ENCODE measurements at places on chromosomes 2 and 18.

- DNase-seq, result no peak
Observed at GRCh38 chr2:199228887-199229819, 228.6 kb downstream of the SATB2 start.

- DNase-seq, result no peak
Observed at GRCh38 chr2:176002688-176003210, 682 bp upstream of the LNPK start.

- no peak for DNase-seq
Observed at GRCh38 chr2:12726271-12726670, 9.5 kb downstream of the TRIB2 start.

- no peak for DNase-seq
Observed at GRCh38 chr18:3710712-3711301, 260.8 kb downstream of the TGIF1 start.

GRCh38 chr2:141063406-141063805 lies 1067.4 kb downstream of the LRP1B start:
- DNase-seq, result no peak

- no peak for DNase-seq
Observed at GRCh38 chr2:39529836-39530235, 92.8 kb upstream of the MAP4K3 start.

DNA sequence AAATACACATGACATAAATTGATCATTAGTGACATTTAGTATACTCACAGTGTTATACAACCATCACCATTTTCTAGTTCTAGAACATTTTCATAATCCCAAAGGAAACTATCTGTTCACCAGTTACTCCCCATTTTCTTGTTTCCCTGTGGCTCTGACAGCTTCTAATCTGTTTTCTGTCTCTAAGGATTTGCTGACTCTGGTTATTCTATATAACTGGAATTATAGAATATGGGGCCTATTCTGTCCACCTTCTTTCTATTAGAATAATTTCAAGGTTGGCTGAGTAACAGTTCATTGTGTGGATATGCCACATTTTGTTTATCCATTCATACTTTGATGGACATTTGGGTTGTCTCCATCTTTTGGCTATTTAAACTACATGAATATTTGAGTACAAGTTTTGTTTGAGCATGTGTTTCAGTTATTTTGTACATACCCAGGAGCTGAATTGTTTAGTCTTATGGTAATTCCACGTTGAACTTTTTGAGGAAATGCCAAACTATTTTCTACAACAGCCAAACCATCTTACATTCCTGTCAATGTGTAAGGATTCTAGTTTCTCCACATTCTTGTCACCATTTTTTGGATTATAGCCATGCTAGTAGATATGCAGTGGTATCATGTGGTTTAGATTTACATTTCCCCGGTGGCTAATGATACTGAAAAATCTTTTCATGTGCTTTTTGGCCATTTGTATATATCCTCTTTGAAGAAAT lies 20.5 kb downstream of the KIAA1328 start:
- no peak for DNase-seq

- no peak for DNase-seq
Observed at GRCh38 chr2:28593160-28593755, 97.4 kb downstream of the PLB1 start.

GRCh38 chr2:241834527-241835210 lies 24.0 kb downstream of the PDCD1 start:
- DNase-seq, result no peak

GRCh38 chr2:141923657-141924056 lies 207.2 kb downstream of the LRP1B start:
- no peak for DNase-seq

DNA sequence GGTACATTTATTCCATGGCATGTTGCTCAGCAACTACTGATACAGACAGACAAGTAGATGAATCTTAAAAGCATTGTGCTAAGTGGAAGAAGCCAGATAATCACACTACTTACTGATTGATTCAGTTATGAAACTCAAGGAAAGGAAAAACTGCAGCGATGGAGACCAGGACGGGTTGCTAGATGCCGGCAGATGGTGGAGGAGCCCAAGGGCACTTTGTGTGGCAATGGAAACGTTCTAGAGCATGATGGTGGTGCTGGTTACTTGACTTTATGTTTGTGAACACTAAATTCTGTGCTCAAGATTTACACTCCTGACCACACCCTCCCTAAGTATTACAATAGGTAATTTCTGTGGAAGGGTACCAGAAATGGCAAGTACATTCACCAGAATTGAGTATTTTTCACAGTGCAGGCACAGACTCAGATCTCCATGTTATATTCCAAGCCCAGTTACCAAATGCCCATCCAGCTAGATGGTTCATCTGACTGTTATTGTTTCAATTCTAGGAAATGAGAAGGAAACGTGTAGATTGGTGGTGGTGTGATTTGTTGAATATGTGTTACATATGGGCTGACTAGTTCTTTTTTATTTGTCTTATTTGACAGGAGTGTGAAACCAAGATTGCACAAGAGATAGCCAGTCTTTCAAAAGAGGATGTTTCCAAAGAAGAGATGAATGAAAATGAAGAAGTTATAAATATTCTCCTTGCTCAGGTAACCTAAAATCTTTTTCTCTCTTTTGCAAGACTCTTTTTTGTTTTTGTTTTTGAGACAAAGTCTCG lies 55.1 kb downstream of the RALBP1 start:
- no peak for DNase-seq

DNA sequence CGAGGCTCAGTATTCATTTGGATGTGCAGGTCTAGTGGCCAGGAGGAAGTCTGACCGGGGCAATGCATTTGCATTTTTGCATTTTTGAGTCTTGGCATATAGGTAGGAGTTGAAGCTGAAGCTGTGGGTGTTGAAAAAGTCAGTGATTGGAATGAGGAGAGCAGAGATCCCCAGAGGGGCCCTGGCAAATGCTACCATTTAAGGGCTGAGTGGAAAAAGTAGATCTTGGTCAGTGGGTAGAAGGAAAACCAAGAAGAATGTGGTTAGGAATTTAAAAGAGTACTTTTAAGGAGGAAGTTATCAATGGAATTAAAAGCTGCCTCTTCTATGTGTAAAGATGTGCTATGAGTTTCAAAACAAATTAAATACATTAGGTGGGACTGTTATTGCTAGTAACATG lies 143.0 kb downstream of the ZEB2 start:
- DNase-seq, result no peak

DNA sequence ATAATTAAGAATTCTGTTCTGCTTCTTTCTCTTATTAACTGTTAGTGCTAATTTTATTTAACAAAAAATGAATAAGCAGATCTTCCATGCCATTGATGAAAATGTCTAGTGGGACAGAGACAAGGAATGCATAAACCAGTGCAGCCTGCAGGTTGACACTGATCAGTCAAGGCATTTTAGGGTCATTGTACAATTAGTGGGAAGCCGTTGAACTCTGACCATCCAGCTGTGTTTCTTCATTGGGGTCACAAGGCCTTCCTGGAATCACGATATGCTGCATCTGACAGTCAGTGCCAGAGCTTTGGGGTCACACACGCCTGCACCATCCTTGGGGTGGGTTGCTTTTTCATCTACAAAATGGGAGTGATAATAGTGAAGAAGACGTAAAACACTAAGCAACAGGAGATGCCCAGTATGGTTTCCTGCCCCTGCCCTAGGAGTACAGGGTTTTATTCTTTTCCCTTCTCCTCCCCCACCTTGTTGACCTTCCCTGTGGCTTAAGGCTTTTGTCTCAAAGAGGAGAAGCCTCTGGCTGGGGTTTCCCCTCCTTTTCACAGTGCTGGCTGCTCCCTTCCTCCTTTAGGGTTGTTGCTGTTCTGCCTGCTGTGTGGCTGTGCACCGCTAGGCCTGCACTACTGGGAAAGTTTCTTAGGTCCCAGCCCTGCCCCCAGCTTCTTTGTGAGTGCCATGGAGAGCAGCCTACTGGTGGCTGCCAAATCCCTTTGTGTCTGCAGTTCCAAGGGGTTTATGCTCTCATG lies 245.6 kb downstream of the TPGS2 start:
- no peak for DNase-seq

- no peak for DNase-seq
Observed at GRCh38 chr2:199309411-199309810, 148.3 kb downstream of the SATB2 start.

- DNase-seq, result no peak
Observed at GRCh38 chr2:189024901-189025618, 50.9 kb downstream of the COL3A1 start.

DNA sequence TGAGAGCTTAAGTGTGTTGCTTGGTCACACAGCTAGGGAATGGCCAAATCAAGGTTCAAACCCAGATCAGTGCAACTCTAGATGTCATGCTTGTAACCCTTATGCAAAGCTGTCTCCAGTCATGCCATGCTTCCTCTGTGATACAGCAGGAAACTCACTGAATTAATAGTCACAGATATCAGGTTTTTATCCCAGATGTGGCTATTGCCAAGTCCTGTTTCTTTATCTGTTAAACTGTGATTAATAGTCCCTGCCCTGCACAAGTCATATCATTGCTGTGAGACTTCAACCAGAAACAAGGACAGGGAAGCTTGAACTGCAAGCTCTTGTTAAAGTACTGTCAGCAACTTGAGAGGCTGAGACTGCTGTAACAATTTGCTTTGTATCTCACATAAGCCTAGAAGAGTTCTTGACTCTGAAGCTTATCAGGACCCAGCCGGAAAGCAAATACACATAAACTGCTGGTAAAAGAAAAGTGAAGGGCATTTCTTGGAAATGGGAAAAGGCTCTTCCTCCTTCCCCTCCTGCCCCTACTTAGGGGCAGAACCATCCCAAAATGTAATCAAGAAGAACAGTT lies 609.0 kb downstream of the DCC start:
- DNase-seq, result no peak

- DNase-seq, result no peak
Observed at GRCh38 chr2:234851451-234851850, 100.4 kb upstream of the SH3BP4 start.

- DNase-seq, result no peak
Observed at GRCh38 chr2:226427538-226428307, 371.9 kb downstream of the IRS1 start.

DNA sequence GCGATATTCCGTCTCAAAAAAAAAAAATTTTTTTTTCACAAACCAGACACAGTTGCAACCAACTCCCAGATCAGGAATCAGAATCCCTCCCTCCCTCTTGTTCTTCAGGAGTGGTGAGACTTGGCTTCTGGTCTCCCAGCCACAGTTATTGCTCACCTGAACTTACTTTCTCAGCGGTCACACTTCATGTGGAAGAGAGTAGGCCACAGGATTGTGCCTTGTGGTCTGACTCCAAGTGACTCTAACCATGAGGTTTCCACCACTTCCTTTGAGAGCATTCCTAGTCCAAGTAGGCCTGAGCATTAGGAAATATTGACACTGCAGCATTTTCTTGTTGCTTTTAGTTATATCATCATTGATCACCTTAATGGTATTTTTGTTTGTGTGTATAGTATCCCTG lies 12.1 kb downstream of the FMNL2 start:
- DNase-seq, result no peak

- DNase-seq, result no peak
Observed at GRCh38 chr2:39455826-39456225, 18.7 kb upstream of the MAP4K3 start.

- no peak for DNase-seq
Observed at GRCh38 chr2:207863345-207863744, 93.6 kb upstream of the FZD5 start.

GRCh38 chr18:56637176-56637575 lies 1.2 kb downstream of the TXNL1 start:
- DNase-seq, result no peak

- DNase-seq, result no peak
Observed at GRCh38 chr18:48172226-48173006, 236.8 kb downstream of the ZBTB7C start.

- DNase-seq, result peak; percentile 95
Observed at GRCh38 chr2:231464576-231465540, 574 bp upstream of the NCL start.

DNA sequence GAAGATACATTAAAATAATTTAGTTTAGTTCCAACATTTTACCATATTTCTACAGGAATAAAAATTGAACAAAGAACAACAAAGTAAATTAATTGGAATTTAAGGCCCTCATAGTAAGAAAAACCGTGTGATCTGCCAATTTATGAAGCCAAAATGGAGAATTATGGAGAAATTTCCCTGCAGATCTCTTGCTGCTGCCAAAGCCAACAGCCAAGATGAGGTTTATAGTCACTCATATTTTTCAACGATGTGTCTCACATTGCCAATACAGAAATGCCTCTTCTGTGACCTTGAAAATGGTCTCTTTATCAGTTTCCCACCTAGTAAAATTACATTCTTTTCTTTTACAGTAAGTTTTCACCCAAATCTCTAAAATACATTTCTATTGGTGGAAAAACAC lies 317.2 kb upstream of the FIGN start:
- no peak for DNase-seq

- DNase-seq, result no peak
Observed at GRCh38 chr18:33682436-33682835, 104.4 kb downstream of the ASXL3 start.

DNA sequence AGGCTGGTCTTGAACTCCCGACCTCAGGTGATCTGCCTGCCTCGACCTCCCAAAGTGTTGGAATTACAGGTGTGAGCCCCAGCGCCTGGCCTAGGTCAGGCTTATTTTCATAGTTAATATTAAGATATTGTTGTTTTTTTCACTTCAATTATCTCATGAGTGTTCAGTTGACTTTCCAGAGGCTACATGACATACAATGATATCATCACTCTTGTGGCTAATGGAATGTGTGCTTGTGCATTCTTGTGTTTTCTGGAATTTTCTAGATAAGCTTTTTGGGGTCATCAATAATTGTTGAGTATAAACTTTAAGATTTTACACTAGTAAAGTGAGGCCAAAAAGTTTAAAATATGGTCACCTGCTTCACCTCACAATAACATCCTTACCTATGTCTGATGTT lies 180.9 kb downstream of the FIGN start:
- no peak for DNase-seq

DNA sequence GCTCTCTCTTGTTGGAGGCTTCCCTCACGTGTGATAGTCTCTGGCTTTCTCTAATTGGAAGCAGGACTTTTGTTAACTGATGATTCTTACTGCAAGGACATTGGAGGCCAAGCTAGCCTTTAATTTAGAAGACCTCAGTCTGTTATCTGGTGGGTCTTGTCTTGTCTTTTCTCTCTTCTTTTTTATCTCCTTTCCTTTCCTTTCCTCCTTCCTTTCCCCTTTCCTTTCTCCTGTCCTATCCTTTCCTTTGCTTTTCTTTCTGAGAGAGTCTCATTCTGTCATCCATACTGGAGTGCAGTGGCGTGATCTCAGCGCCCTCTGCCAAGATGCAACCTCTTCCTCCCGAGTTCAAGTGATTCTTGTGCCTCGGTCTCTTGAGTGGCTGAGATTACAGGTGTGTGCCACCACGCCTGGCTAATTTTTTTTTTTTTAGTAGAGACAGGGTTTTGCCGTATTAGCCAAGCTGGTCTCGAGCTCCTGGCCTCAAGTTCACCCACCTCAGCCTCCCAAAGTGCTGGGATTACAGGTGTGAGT lies 18.1 kb downstream of the CCNYL1 start:
- no peak for DNase-seq

- no peak for DNase-seq
Observed at GRCh38 chr18:73717570-73717969, 430.1 kb downstream of the FBXO15 start.

GRCh38 chr18:75350512-75350839 lies 77.0 kb downstream of the SMIM21 start:
- DNase-seq, result no peak
